A549 treated with ZK216348 at 1 μM for 4 hours (cell line): ENCODE measurements at places on chromosomes 7 and 10. TPM values are rescaled to one million over a fixed set of nuclear protein-coding genes. Genes with fewer than 3 reads are reported as not detected.

Gene ZNF394
- total RNA-seq, result 15.4 to 20.0 TPM (median 18.8 TPM) in 5 replicates

Gene CDH23
- 1.4 to 3.9 TPM (median 2.5 TPM) in 5 replicates for total RNA-seq

Gene PRF1
- not detected in 5 replicates for total RNA-seq

Gene SORCS3
- total RNA-seq, result not detected in 5 replicates

Gene ITIH5
- 0.08 to 0.24 TPM (median 0.11 TPM) in 4 of 5 replicates, not detected in the other for total RNA-seq

Gene PRSS37
- not detected in 5 replicates for total RNA-seq

Gene GPR85
- total RNA-seq, result not detected in 5 replicates

Gene LIMK1
- total RNA-seq, result 22.6 to 35.7 TPM (median 33.7 TPM) in 5 replicates

Gene TMEM176A
- not detected in 5 replicates for total RNA-seq

Gene ARHGAP19
- total RNA-seq, result 4.1 to 6.3 TPM (median 5.4 TPM) in 5 replicates

Gene TLX1
- not detected in 5 replicates for total RNA-seq

Gene C7orf57
- total RNA-seq, result 0.20 to 0.67 TPM (median 0.31 TPM) in 5 replicates

Gene PNLIP
- not detected in 5 replicates for total RNA-seq

Gene SPDYE8
- not detected in 5 replicates for total RNA-seq

Gene HOGA1
- total RNA-seq, result 0.78 to 1.7 TPM (median 1.2 TPM) in 5 replicates

Gene PAOX
- total RNA-seq, result 1.6 to 2.2 TPM (median 1.9 TPM) in 5 replicates

Gene HOXA11
- total RNA-seq, result 0.33 to 0.90 TPM (median 0.61 TPM) in 5 replicates

Gene UBE2D1
- total RNA-seq, result 7.9 to 22.0 TPM (median 18.1 TPM) in 5 replicates

Gene MRC1
- not detected in 5 replicates for total RNA-seq

Gene CYP26C1
- not detected in 5 replicates for total RNA-seq

Gene NSUN6
- total RNA-seq, result 3.6 to 5.1 TPM (median 4.0 TPM) in 5 replicates

Gene GATA3
- total RNA-seq, result 3.2 to 5.7 TPM (median 4.4 TPM) in 5 replicates

Gene HMX3
- 0.14 TPM in 1 of 5 replicates, not detected in the others for total RNA-seq

Gene TEX36
- total RNA-seq, result not detected in 5 replicates

Gene TMEM236
- 0.04 to 0.09 TPM (median 0.05 TPM) in 5 replicates for total RNA-seq

Gene KIAA1549
- 4.2 to 8.6 TPM (median 6.5 TPM) in 5 replicates for total RNA-seq

Gene IFIT1
- total RNA-seq, result 3.5 to 7.0 TPM (median 4.8 TPM) in 5 replicates

Gene ZNF488
- 10.8 to 15.7 TPM (median 13.8 TPM) in 5 replicates for total RNA-seq

Gene ELN
- 0.08 to 0.13 TPM (median 0.12 TPM) in 5 replicates for total RNA-seq

Gene FOXP2
- total RNA-seq, result not detected in 5 replicates

Gene LLCFC1
- not detected in 5 replicates for total RNA-seq

Gene LRRD1
- not detected in 5 replicates for total RNA-seq

Gene DDX21
- 96.2 to 176 TPM (median 128 TPM) in 5 replicates for total RNA-seq

Gene SPDYE5
- total RNA-seq, result not detected in 5 replicates

Gene FRAT2
- 4.9 to 9.5 TPM (median 8.2 TPM) in 5 replicates for total RNA-seq

Gene PPP3CB
- 9.9 to 18.8 TPM (median 16.2 TPM) in 5 replicates for total RNA-seq

Gene CLCN1
- total RNA-seq, result 0.06 to 0.08 TPM in 2 of 5 replicates, not detected in the others

Gene BTBD16
- total RNA-seq, result 0.22 to 0.92 TPM (median 0.58 TPM) in 5 replicates

Gene HBP1
- 14.4 to 24.9 TPM (median 23.3 TPM) in 5 replicates for total RNA-seq

Gene ASZ1
- total RNA-seq, result not detected in 5 replicates

Gene EPC1
- 15.1 to 21.7 TPM (median 16.9 TPM) in 5 replicates for total RNA-seq

Gene CYP2C19
- not detected in 5 replicates for total RNA-seq

Gene PRKCQ
- 3.9 to 4.8 TPM (median 4.3 TPM) in 5 replicates for total RNA-seq

Gene ORAI2
- 17.7 to 38.1 TPM (median 37.1 TPM) in 5 replicates for total RNA-seq

Gene METTL27
- 4.8 to 10.2 TPM (median 8.1 TPM) in 5 replicates for total RNA-seq

Gene GRM8
- 0.13 TPM in 1 of 5 replicates, not detected in the others for total RNA-seq

Gene RNF133
- total RNA-seq, result not detected in 5 replicates

Gene TAF6
- 57.0 to 69.0 TPM (median 65.2 TPM) in 5 replicates for total RNA-seq

Gene GRM3
- total RNA-seq, result not detected in 5 replicates

Gene VAX1
- 1.3 to 1.6 TPM (median 1.4 TPM) in 5 replicates for total RNA-seq

Gene GIMAP6
- not detected in 5 replicates for total RNA-seq
